ENCODE measurements at places on chromosomes 1 and 21.

GRCh38 chr1:111804776-111805175 lies 49.1 kb downstream of the DDX20 start:
- peak; percentile 24 for DNase-seq

DNA sequence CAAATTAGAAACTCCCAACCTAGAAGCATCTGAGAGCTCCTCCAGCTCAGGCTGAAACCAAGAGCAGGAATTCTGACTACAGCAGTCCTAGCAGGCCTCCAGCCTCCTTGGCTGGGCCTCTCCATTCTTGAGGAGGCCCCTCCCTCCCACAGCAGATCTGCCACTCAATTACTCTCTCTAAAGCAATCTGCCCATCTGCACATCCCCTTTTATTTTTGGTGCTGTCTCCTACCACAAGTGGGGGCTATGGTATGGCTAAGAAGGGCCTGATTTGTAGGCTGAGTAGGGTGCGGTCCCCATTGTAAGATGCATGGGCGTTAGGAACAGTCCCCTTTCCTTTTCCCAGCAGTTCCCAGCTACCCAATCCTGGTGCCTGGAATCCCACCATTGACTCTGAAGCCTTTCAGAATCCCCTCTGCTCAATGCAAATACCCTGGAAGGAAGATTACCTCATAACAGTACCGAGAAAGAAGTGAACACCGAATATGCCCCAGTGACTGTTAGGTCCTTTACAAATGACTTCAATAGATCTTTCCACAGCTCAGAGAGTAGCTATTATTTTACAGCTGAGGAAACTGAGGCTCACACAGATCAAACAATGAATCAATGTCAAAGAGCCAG lies 11.6 kb upstream of the TTC39A start:
- no peak for DNase-seq

GRCh38 chr1:174686213-174686612 lies 238.4 kb downstream of the GPR52 start:
- no peak for DNase-seq

DNA sequence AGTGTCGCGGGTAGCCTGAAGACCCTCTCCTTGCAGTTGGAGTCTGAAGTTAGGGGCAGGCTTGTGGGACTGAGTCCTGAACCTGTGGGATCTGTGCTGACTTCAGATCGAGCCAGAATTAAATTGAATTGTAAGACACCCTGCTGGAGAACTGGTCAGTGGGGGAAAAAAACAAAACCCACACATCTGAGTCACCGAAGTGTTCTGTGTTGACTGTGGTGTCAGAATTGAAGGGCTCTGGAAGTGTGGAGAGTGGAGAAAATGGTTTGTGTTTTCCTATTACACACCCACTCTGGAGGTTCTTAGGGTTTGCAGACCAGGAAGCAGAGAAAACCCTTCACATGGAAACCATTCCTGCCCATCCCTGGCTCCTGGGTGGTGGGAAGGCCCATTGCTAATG lies 209.5 kb upstream of the GALNT2 start:
- no peak for DNase-seq

DNA sequence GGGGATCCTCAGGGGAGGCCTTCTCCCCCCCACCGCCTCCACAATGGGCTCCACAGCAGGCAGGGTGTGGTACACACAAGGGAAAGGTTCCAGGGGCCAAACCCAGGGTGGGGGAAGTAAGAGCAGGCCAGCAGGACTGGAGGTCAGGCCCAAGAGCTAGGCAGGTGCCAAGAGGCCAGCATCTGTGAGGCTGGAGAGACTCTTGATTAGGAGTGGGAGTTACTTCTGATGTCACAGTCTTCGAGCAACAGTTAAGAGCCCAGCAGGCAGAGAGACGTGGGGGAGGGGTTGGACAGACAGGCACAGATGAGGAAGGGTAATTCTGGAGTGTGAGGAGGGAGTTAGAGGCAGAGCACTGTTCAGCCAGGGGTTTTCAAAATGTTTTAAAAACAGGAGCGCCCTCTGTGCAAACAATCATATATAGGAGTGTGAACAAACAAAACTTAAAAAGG lies 55.8 kb downstream of the SLC9A1 start:
- peak; percentile 78 for DNase-seq

DNA sequence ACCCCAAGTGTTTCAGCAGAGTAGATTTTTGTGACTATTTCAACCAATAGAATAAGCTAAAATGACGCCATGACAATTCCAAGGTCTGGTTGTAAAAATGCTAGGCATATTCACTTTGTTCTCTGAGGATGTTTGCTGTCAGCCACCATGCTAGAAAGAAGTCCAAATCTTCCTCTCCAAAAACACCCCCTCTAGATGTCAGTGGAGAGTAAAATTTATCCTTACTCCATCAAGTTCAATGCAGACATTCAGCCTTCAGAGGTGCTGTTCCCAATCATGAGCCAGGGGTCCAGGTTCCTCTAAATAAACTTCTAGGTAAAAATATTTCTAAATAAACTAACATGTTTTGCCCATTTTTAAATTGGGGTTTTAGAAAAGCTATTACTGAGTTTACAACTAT lies 395.4 kb upstream of the ADAMTS5 start:
- DNase-seq, result no peak

GRCh38 chr1:35030756-35031446 lies 844 bp downstream of the ZMYM6 start:
- no peak for DNase-seq

GRCh38 chr1:22790232-22791008 lies 79.8 kb downstream of the EPHB2 start:
- DNase-seq, result no peak

- no peak for DNase-seq
Measured at GRCh38 chr1:43056981-43057391, 98.3 kb upstream of the SLC2A1 start.

GRCh38 chr21:46552274-46552673 lies 52.6 kb downstream of the S100B start:
- DNase-seq, result no peak

GRCh38 chr1:91015794-91016550 lies 5.9 kb downstream of the ZNF644 start:
- peak; percentile 48 for DNase-seq

GRCh38 chr1:117600966-117601365 lies 4.9 kb upstream of the TENT5C start:
- DNase-seq, result no peak

DNA sequence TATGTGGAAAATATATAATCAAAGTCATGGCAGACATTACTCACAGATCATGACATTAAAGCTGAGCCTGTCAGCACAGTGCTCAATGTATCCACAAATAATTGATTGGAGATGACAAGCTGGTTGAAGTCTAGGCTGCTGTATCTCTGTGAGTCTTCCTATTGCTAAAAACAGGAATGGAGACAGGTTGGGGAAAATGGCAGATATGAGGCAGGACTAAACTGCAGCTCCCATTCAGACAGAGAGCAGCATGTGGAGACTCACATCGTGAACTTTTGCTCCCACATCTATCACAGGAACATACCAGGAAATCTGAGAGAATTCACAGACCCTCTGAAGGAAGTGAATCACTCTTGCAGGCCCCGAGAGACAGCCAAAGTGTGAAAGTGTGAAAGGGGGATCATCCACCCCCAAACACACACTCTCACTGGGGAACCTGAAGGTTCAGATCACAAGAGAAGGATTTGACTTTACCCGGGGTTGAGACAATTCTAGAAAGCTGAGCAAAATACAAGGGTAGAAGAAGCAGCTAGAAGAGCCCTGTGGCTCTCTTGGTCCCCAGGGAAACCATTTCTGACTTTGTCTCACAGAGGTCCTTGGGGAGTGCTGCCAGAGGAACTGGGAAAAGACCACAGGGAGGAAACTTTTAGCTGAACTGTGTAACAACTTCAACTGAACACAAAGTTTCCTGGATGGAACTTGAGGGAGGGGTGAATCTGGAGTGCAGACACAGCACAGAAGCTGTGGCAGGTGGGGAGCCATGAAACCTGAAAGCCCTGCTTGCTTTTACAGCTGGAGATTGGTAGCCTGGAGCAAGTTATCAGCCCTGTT lies 173.4 kb downstream of the S1PR1 start:
- DNase-seq, result no peak

DNA sequence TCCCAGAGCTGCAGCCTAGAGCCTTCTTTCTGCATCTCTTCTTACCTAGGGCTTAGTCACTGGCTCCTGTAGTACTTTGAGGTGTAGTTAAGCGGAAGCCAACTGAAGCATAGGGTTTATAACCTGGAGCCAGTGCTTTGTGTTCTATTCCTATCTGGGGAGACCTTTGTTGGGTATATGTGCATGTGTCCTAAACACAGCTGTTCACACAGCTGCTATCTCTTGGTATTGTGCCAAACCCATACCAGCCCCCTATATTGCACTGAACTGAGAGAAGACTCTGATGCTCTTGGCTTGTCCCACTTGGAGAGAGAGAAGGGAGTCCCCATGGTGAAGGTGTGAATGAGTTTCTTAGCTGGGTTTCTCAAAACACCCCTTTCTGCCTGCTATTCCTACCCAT lies 17.2 kb upstream of the NFASC start:
- no peak for DNase-seq

DNA sequence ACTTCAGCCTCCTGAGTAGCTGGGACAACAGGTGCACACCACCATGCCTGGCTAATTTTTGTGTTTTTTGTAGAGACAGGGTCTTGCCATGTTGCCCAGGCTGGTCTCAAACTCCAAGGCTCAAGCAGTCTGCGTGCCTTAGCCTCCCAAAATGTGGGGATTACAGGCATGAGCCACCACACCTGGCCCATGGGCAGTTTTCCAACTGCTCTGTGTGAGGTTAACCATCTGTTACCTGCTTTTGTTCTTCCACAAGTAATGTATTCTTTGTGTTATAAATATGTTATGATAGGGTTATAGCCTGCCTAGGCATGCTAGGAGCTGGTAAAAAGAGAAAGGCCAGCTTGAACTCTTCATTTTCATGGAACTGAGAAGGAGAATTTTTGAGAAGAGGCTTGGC lies 30.7 kb downstream of the TUFT1 start:
- DNase-seq, result peak; percentile 34

DNA sequence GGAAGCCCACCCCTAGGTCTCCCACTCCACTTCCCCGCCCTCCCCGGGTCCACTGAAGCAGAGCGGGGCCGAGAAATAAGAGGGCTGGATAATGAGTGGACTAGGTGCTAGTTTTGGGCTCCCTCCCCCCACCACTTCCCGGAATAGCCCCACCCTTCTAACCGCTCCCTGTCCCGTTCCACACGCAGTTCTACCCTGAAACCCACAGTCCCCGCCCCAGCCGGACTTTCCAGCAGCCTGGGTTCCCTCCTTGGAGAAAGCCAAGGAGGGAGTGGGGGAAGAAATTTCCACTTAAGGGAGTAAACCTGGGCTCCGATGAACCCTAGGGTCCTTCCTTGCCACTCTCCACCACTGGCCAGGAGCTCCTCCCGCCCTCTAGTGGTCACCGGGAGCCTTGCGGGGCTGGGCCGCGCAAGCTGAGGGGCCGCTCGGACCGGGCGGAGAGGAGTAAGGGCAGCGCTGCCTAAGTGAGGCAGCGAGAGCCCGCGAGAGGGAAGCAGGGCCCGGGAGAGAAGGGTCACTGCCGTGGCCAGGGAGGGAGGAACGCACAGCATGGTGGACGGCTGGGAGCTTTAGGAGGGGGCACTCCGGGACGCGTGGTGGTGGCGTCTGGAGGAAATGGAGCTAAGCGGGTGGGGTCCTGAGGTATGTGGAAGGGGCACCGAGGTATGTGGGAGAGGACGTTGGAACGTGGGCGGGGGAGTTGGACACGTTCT lies 14.3 kb downstream of the THBS3 start:
- DNase-seq, result peak; percentile 92

- DNase-seq, result peak; percentile 28
Measured at GRCh38 chr1:221335161-221336101, 406.5 kb downstream of the DUSP10 start.

GRCh38 chr1:219310181-219310728 lies 136.6 kb downstream of the LYPLAL1 start:
- DNase-seq, result no peak

DNA sequence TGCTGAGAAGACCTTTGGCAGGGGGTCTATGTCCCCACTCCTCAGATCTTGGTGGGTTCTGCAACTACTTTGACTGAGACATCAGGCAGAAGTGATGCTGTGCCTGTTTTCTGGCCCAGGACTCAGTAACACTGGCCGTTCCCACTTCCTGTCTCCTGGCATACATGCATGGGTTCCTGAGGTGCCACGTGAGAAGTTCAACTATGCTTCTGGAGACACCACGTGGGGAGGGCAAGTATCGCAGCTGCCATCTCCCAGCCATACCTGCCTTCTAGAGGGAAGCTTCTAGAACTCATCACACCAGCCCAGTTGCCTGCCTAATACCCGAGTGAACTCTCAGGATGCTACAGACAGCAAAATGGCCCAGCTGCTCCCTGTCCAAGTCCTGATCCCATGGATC lies 65.8 kb downstream of the TRABD2B start:
- peak; percentile 90 for DNase-seq

DNA sequence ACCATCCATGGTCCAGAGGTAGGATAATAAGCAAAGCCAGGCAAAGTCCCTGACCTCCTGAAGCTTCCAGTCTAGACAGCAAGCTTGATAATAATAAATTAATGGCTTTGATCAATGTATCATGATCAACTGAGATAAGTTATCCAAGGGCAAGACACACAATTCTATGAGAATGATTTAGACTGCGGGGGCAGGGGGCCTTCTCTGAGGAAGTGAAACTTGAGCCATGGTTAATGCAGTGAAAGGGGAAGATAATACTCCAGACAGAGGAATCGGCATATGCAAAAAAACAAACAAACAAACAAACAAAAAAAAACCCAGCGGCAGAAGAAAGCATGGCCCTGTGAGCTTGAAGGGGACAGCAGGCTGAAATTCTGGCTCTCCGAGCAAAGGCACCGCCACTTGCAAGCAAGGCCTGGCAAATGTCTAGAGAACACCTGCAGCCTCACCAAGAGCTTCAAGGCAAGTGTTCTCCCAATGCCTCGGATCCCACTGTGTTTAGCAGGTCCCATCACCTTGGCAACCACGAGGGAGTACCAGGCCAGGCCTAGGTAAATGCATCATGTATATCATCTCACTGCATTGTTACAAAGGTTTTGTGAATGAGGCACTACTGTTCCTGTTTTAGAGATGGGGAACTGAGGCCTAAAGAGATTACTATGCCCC lies 24.9 kb downstream of the CSMD2 start:
- no peak for DNase-seq

DNA sequence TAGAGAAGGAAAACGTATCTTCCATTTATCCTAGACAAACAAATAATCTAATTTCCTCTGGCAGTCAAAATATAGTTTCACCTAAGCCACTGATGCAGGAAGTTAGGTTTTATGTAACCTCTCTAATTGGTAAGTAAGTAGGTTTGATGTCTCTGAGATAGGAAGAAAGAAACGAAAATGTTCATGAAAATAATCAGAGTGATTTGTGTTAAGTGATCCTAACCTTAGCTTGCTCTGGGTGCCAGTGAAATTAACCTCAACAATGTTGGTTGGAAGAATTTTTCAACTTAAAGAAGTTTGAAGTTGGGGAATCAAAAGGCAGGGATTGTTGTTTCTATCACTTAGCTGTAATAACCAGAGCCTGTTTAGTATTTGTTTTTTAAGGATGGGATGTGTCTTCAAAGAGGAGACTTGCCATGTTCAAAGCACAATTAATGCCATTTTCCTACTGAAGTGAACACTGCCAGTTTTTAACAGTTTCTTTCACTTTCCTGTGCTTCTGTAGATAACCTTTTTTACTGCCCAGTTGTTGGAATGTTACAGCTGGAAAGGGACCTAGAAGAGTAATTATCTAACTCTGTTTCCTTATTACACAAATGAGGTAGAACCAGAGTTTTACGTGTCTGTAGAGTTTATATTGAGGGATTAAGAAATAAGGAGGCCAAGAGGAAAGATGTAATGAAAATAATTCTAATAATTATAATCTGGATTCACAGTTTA lies 18.4 kb downstream of the HIPK1 start:
- no peak for DNase-seq

All from DMS153 (cell line).